ENCODE measurements at places on chromosomes 2 and 18.
A peak's percentile ranks its signal among the peaks of the same experiment; 100 is the strongest.

GRCh38 chr2:98532756-98533155 is 75.6 kb downstream of the COA5 start:
- DNase-seq: no peak

GRCh38 chr18:35376393-35376741 is 770 bp downstream of the ZNF396 start:
- DNase-seq: peak; percentile 22

DNA sequence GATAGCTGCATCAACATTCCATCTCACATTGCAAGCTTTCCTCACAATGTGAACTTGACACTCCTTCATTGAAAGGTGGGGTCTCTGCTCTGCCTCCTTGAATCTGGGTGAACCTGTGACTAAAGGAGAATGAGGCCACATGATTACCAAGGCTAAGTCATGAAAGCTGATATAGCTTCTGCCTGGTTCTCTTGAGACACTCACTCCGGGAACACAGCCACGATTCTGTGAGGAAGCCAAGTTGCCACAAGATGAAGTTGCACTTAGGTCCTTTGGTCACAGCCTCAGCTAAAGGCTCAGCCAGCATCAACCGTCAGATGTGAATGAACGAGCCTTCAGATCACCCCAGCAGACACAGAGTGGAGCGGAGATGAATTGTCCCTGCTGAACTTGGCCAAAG is 94.7 kb upstream of the FAM136A start:
- no peak for DNase-seq

DNA sequence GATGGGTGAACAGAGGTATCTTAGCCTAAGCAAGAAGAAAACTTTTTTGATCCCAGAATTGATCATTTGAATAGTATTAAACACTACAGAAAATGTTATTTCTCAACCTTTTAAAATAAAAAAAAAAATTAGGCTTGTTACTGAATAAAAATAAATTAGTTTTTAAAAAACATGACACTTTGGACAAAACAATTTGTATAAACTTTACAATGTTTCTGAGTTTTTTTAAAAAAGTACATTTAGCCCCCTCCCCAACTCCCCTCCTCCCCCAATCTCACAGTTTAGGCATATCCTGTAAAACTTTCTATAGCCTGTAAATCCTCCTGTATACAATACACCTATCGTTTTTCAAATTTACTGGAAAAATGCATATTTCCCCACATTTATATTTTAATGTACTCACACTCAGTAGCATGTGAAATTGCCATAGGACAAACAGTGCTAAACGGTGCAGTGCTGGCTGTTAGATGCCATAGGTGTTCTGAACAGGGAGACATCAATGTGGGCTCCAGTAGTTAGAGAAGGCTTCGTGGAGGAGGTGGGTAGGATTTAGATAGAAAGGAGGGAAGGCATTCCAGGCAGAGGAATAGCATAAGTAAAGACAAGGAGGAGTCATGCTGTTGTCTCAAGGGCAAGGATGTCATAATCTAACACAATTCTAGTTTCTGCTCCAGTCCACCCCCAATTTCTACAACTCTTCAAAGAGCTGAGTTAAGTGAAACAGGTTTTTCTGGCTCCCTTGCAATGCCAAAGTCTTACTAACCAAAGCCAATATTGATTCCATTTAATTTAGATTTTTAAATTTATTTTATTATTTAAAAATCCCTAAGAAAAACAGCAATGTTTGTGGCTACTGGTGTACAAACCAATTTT is 50.9 kb downstream of the SP3 start:
- DNase-seq: no peak

DNA sequence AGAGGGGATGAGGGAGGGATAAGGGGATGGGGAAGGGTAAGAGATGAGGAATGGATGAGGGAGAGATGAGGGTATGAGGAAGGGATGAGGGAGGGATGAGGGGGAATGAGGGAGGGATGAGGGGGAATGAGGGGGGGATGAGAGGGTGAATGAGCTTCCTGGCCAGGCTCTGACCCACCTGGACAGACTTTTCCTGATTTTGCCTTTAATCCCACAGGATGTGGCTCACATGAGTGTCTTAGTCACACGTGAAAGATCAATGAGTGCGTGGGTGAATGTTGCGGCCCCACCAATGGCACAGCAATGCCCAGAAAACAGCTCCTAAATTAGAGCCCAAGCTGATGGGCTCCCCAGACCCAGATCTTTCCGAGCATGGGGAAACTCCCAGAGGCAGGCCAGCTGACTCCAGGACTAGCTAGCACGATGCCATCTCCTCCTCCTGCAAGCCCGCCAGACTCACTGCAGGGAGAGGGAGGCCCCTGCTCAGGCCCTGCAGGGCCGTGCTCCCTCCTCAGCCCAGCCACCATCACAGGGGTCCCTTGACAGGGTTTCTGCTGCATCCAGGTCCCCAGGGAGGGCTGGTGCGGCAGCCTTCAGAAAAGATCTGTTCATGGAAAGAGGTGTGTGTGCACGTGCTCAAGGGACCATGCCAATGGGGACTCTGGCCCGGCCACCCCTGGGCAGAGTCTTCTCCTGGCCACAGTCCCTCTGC is 41.4 kb downstream of the AQP12A start:
- no peak for DNase-seq

DNA sequence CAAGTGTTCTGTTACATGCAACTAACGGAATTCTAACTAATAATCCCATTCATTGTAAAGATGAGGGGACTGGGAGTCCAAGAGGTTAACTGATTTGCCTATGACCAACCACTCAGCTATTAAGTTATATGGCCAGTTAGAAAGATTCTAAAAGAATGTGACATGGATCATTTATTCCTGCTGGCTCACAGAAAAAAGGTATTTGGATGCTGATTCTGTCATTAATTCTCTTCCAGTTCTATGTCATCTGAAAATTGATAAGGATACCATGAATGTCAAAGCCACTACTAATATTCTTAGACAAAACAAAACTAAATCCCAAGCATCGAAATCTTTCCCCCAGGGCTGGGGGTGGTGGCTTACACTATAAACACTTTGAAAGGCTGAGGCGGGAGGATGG is 41.2 kb upstream of the GORASP2 start:
- no peak for DNase-seq

- peak; percentile 42 for DNase-seq
These were observed 3.9 kb upstream of the ID2 start for GRCh38 chr2:8677646-8678592.

DNA sequence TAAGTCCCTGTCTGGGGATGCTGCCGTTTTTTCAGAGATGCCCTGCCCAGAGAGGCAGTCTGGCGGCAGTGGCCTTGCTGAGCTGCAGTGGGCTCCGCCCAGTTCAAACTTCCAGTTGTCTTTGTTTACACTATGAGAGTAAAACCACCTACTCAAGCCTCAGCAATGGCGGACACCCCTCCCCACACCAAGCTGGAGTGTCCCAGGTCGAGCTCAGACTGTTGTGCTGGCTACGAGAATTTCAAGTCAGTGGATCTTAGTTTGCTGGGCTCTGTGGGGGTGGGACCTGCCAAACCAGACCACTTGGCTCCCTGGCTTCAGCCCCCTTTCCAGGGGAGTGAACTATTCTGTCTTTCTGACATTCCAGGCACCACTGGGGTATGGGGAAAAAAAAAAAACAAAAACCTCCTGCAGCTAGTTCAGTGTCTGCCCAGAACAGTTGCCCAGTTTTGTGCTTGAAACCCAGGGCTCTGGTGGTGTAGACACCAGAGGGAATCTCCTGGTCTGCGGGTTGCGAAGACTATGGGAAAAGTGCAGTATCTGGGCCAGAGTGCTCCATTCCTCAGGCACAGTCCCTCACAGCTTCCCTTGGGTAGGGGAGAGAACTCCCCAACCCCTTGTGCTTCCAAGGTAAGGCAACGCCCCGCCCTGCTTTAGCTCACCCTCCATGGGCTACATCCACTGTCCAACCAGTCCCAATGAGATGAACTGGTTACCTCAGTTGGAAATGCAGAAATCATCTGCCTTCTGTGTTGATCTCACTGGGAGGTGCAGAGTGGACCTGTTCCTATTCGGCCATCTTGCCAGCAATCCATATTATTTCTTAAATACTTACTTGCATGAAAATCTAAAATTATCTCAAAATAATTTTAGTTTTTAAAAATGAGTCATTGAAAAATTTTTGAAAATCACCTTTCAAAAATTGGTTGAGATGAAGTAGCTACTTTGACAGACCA is 338.0 kb downstream of the OSR1 start:
- DNase-seq: no peak

DNA sequence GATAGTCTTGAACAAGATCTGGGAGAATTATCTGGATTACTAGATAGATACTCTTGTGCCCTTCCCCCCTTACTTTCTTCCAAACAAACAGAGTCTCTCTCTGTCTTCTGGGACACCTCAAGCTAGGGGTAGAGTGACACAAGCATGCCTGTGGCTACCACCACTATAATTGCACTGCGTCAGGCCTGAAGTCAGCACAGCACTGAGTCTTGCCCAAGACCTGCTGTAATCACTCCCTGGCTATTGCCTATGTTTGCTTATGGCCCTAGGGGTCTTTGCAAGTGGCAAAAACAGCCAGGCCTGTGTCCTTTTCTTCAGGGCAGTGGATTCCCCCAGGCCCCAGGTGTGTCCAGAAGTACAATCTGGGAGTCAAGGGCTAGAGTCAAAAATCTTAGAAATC is 106.6 kb downstream of the SLC5A7 start:
- DNase-seq: no peak

GRCh38 chr2:24084386-24085199 is at the start of gene TP53I3:
TP53I3 (minus strand) TSS chr2:24084834; CDS start chr2:24084326, 508 bp downstream.
- DNase-seq: peak; percentile 78

- DNase-seq: peak; percentile 12
These were observed 2.0 kb downstream of the NAGK start for GRCh38 chr2:71070294-71071093.

- no peak for DNase-seq
These were observed 632.9 kb upstream of the CELF4 start for GRCh38 chr18:38198526-38198925.

GRCh38 chr2:3839476-3839875 is 136.1 kb downstream of the DCDC2C start:
- no peak for DNase-seq

- no peak for DNase-seq
These were observed 43.4 kb upstream of the SMAD7 start for GRCh38 chr18:48994044-48994651.

GRCh38 chr2:217108086-217108485 is 248.2 kb upstream of the TNP1 start:
- no peak for DNase-seq

GRCh38 chr18:59697236-59697932 is at the start of gene CCBE1:
CCBE1 (minus strand) TSS chr18:59697423.
- DNase-seq: no peak

GRCh38 chr18:29605365-29605764 is 1428.4 kb upstream of the CDH2 start:
- no peak for DNase-seq

- no peak for DNase-seq
These were observed 251.4 kb downstream of the ANKRD30B start for GRCh38 chr18:14999085-14999975.

DNA sequence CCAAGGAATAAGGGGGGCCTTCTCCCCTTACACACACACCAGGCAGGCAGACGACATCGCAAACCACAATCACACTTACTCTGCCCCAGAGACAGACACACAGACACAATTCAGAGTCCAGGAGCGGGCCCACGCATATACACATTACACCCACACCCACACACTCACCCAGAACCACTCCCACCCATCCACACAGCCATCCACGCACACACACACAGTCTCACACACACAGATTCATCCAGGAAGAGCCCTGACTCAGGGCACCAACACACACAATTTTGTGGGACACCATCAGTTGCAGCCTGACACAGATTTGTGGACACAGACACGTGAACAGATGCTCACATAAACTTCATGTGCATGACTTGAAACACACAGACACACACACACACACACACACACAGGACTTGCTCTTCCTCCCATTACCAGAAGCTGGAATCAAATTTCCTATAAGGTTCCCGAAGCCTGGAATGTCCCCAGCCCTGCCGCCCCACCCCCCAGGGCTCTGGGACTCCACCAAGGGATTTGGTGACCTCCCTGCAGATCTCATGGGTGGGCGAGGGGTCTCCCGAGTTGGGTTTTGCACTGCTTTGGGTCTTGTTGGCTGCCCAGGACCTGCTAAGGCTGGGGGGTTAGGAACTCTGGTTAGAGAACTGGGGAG is 23.5 kb downstream of the TNS1 start:
- no peak for DNase-seq

- no peak for DNase-seq
These were observed 59.5 kb upstream of the YWHAQ start for GRCh38 chr2:9690252-9690651.

DNA sequence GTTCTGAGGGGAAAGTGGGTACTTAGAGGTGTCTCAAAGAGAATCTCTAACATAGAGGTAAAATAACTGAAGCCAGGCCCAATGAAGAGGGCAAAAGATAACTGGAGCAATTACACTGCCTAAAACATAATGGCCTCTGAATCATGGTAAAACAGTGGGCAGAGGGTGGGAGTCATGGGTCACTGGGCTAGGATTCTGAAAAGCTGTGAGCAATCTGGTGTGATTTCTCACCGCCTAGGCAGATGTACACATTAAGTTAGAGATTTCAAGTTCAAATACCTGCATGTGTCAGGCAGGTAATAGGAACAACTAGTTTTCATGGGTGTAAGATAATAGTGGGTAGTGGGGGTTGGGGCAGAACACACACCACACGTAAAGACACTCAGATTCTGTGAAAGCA is 45.6 kb downstream of the INSIG2 start:
- DNase-seq: no peak

DNA sequence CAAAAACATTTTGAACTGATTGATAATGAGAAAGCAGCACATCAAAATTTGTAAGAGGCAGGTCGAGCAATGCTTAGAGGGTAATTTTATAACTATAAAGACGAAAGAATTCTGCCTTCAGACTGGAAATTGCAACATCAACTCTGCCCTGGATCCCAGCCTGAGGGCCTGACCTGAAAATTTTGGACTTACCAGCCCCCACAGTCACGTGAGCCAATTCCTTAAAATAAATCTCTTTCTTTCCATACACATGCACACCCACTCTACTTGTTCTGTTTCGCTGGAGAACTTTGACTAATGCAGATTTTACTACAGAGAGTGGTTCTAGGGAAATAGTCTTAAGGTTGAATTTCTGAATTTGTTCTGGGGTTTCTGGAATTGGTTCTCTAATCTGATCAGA is 14.6 kb upstream of the ACOXL start:
- DNase-seq: no peak

GRCh38 chr2:10331702-10332401 is 29.1 kb downstream of the HPCAL1 start:
- DNase-seq: peak; percentile 59

DNA sequence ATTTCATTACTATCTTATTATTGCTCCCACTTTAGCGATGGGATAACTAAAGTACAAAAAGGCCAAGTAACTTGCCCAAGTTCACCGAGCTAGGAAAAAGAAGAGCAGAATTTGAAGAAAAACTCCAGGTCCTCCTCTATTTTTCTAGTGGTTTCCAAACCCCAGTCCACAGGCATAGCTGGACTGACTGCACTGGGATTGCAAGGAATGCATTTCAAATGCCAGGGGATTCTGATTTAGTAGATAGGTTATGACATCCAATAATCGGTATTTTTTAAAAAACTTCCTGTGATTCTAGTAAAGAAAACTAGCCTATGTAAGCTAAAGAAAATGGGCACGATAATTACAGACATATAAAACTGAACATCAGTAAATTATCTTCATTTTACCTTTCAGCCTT is 62.7 kb upstream of the GALNT5 start:
- DNase-seq: no peak
